ENCODE measurements at places on chromosomes 7 and 10.
A peak's percentile ranks its signal among the peaks of the same experiment; 100 is the strongest.

- DNase-seq, result no peak
These were observed 115.7 kb upstream of the CACNA2D1 start for GRCh38 chr7:82559193-82559805.

GRCh38 chr7:149624006-149624405, 126.4 kb upstream of the ZNF746 start:
- peak; percentile 13 for DNase-seq

- no peak for DNase-seq
These were observed 75.0 kb downstream of the GPR141 start for GRCh38 chr7:37758501-37759045.

DNA sequence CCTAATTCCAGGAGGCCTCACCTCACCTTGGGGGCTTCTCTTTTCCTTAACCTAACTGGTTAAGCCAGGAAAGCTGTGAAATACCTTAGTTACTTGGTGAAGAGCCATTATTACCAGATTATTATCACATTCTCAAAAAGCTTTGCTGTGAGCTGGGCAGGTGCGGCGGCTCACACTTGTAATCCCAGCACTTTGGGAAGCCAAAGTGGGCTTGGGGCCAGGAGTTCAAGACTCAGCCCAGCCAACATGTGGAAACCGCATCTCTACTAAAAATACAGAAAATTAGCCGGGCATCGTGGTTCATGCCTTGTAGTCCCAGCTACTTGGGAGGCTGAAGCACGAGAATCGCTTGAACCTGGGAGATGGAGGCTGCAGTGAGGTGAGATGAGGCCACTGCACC, 102.4 kb upstream of the KLF6 start:
- DNase-seq, result no peak

- no peak for DNase-seq
These were observed 602.5 kb downstream of the TNS3 start for GRCh38 chr7:46979439-46979838.

GRCh38 chr10:113232928-113233511, 283.0 kb downstream of the TCF7L2 start:
- DNase-seq, result no peak

DNA sequence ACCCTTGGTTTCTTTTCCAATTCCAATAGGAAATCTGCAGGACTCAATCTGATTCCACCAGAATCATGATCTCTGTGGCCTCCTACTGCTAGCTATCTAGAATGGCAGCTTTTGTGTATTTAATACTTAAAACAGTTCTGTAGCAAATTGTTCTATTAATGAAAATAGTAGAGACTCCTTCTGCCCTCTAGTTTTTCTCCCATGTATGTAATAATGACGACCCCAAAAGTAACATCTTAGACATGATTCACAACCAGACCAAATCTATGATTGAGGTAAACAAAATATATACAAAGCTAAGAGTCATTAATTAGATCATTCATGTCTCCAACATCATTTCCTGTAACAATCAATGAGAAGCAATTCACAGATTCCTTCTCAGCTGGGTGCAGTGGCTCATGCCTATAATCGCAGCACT, 259.1 kb upstream of the MKLN1 start:
- DNase-seq, result no peak

DNA sequence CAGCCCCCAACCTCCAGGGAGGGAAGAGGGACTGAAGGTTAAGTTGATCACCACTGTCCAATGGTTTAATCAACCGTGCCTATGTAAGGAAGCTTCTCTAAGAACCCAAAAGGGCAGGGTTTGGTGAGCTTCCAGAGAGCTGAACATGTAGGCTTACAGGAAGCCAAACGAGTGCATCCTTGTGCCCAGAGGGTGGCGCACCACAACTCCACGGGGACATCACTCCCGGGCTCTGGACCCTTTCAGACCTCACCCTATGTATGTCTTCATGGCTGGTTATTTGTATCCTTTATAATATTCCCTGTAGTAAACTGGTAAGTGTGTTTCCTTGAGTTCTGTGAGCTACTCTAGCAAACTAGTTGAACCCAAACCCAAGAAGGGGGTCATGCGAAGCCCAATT, 11.5 kb upstream of the NFKB2 start:
- DNase-seq, result no peak

DNA sequence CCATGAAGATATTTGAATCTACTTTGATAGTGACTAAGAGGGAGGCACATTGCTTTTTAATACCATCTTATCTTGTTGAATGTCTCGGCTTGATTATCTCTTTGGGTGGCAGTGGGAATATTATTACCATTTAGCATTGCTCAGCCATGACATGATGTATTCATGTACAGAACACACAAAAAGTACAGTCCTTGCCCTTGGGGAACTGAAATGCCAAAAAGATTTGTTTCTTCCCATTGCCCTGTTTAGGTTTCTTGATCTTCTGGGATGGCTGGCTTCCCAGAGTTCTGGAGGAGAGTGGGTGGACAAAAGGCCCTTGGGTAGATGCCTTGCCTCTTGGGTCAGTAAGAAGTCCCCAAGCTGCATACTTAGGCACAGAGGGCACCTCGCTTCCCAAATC, 23.8 kb downstream of the SUFU start:
- DNase-seq, result no peak

GRCh38 chr7:1562597-1563051, 6.6 kb upstream of the TMEM184A start:
- no peak for DNase-seq

- DNase-seq, result no peak
These were observed 536.5 kb downstream of the PTPRN2 start for GRCh38 chr7:158050978-158051651.

- no peak for DNase-seq
These were observed 76.2 kb upstream of the ICA1 start for GRCh38 chr7:8338206-8338605.

- no peak for DNase-seq
These were observed 327.2 kb downstream of the MDFIC start for GRCh38 chr7:115249080-115249479.

DNA sequence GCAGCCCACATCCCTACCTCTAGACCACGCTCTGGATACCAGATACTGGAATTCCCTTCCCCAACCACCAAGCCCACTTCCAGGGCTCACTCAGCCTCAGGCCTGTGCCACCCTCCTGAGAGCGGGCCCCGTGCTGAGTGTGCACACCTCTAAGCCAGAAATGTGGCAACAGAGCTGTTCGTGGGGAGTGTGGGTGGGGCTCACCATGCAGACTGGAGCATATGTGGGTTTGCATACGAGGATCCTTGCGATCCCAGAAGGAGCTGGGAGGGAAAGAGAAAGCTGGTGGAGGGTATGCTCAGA, 13.0 kb upstream of the LIMK1 start:
- DNase-seq, result no peak

DNA sequence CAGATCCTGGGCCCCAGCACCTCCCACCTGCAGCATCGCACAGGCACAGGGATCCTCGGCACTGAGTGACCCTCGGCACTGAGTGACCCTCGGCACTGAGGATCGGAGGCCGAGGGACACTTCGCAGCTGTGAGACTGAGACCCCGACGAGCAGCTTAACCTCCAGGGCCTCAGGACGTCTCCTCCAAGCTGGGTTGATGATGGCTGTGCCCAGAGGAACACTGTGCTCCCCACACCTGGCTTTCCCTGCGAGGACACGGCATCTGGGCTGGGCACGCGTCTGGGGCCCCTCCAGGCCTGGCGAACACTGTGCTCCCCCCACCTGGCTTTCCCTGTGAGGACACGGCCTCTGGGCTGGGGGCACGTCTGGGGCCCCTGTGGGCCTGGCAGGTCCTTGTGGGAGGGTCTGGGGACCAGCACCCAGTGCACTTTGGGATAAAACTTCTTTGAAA, 158.3 kb upstream of the PPP2R2D start:
- DNase-seq, result no peak

- no peak for DNase-seq
These were observed 13.2 kb downstream of the ERVW-1 start for GRCh38 chr7:92464515-92464914.

DNA sequence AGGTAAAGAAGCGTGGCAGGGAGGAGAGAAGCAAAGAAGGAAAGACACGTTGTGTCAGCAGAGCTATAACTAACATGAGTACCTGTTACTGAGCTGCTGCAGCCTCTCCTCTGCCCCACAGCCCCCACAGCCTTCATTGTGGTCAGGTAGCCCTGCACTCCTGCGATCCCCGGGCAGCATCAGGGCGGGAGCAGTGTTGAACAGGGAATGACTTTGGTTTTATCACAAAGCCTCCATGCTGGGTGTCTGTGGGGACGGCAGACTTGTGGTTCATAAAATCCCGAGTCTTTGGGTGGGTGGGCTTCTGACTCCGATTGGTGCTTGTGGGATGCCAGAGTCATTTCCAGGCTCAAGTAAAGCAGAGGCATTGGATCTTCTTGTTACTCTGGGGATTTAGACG, 14.8 kb upstream of the PRKAG2 start:
- no peak for DNase-seq

All from HTR-8/SVneo (cell line).